ENCODE measurements at places on chromosomes 13 and 19.

DNA sequence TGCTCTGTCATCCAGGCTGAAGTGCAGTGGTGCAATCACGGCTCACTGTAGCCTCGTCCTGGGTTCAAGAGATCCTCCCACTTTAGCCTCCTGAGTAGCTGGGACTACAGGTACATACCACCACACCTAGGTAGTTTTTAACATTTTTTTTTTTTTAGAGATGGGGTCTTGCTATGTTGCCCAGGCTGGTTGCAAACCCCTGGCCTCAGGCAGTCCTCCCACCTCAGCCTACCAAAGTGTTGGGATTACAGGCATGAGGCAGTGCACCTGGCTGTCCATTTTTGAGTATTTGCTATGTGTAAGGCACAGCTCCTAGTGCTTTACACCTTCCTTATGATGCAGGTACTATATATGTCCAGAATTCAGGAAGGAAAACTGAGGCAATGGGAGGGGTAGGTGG lies 138.8 kb upstream of the ZNF536 start:
- no peak for DNase-seq

GRCh38 chr19:9362905-9363304 lies at the start of gene ZNF177:
ZNF177 (plus strand) TSS chr19:9363013; CDS start chr19:9378312, 15,299 bp downstream.
- no peak for DNase-seq

- no peak for DNase-seq
Measured at GRCh38 chr13:74574964-74575728, 440.9 kb upstream of the KLF12 start.

DNA sequence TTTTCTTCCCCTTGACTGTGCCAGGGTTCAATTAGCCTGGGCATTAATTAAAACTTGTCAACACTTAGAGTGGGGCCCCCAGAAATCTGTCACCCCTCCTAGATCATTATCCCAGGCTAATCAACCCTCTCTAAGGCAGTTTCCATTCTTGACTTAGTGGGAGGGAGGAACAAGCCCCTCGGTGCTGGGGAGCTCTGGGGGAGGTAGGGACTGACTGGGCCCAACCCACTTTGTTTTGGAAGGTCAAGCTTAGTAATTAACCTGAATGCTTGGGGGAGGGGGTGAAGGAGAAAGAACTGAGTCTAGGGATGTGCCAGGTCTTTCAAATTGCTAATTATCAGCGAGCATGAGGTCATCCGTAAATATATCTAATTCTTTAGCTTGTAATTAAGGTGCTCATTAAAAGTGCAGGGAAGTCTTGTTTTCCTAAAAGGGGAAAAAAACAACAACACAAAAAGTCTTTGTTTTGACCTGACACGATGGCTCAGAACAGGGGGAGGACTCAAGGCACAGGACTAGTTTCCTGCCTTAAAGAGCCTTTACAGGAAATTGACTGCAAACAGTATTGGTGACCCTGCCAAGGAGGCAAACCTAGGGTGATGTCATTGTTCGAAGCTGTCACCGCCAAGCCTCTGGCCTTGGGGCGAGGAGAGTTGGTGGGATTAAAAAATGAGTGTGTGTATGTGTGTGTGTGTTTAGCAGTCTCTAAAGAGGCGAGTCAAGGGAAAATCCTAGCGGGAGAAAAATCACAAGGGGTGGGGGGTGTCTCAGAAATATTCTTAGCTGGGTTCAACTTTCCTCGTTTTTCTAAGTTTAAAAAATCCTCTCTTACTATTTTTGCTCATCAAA lies 19.4 kb downstream of the ACTN4 start:
- DNase-seq, result no peak

DNA sequence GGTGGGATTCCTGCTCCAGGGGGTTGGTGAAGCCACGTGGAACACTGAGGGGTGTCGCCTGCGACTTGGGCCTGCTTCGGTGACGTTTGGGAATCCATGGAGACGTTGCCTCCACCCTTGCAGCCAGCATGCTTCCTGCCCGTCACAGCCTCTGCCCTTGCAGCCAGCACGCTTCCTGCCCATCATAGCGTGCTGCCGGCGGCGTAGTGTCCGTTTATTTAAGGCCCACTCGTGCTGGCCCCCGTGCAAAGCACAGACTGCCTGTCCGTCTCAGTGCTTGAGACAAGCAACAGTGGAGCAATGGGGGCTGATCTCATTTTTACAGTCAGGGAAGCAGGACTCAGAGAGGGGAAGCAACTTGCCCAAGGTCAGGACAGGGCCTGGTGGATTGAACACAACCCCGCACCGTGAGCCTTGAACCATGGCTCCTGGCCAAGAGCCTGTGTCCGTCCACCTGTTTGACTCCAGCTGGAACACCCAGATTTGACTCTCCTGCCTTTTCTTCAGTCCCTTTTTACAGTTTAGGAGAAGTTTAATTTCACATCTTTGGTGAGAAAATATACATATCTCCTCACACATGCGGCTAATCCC lies 149.6 kb downstream of the TEX29 start:
- no peak for DNase-seq

- no peak for DNase-seq
Measured at GRCh38 chr13:59038824-59039223, 1124.9 kb downstream of the DIAPH3 start.

DNA sequence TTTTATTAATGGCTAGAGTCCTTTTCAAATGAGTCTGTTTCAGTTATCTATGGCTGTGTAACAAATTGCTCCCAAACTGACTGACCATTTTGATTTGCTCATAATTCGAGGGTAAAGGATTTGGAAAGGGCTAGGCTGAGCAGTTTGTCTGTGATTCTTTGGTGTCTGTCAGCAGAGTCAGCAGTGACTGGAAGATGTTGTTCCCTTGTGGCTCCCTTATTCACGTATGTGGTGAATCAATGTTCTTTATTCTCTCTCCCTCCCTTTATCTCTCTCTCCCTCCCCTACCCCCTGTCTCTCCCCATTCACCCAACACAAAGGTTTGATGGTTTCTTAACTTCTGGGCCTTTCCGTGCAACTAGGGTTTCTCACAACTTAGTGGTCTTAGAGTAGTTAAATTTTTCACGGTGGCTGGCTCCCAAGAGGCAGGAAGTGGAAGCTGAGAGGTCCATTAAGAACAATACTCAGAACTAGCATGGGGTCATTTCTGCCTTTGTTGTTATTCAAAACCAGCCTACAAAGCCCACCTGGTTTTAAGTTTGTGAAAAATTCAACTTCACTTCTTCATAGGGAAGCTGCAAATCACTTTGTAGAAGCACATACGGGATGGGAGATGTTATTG lies 772.5 kb upstream of the SLITRK1 start:
- no peak for DNase-seq
